ENCODE measurements at places on chromosomes 2 and 18. TPM values are rescaled to one million over a fixed set of nuclear protein-coding genes. Genes with fewer than 3 reads are reported as not detected.

- no peak for DNase-seq
These were observed 713.7 kb downstream of the TSN start for GRCh38 chr2:122469147-122469546.

The ELOA2 gene
- not detected for total RNA-seq

GRCh38 chr18:50473881-50474280 is 86.0 kb upstream of the MAPK4 start:
- no peak for DNase-seq

- DNase-seq, result no peak
These were observed 100.7 kb upstream of the CYP1B1 start for GRCh38 chr2:38176619-38177021.

DNA sequence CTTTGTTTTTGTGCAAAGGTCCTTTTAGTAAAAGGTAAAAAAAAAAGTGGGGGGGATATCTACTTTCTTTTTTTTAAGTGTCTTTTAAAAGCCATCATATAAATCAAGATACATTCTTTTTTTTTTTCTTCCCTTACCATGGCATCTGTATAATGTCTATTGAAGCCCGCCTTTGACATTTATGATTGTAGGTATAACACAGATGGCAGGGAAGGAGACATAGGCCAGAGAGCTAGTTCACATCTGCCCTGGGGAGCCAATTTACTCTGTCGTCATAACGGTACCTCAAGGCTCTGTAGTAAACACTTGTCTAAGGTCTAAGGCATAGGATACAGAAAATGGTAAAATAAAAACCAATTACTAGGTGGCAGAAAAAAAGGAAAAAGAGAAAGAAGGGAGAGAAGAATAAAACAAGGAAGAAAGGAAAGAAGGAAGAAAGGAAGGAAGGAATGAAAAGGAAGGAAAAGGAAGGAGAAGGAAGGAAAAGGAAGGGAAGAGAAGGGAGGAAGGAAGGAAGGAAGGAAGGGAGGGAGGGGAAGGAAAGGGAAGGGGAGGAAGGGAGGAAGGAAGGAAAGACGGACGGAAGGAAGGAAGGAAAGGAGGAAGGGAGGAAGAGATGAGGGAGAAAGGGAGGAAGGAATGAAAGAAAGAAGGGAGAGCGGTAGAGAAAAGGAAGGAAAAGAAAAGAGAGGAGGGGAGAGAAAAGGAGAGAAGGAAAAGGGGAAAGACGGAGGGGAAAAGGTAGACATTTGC is 343.5 kb downstream of the RBM43 start:
- DNase-seq, result no peak

The AMER3 gene
- not detected for total RNA-seq
